ENCODE measurements at places on chromosomes 6 and 20.

DNA sequence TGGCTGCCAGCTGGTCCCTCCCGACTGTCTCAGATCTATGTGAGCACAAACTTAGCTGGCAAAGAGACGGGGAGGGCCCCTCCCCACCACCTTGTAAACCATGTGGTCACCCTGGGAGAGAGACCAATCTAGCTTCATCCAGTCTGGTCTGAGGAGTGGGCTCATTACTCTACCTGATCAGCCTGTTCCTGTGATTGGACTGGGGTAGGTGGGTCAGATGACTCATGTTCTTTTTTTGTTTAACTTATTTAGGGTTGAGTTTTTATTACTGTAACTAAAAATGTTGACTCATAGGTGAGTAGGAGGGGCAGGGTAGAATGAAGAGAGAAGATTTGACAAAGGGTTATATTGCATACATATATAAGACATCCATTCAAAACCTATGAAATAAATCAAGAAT is 4.7 kb downstream of the GSTA4 start:
- DNase-seq = no peak

GRCh38 chr6:37866590-37867507 is 47.3 kb downstream of the ZFAND3 start:
- no peak for DNase-seq

DNA sequence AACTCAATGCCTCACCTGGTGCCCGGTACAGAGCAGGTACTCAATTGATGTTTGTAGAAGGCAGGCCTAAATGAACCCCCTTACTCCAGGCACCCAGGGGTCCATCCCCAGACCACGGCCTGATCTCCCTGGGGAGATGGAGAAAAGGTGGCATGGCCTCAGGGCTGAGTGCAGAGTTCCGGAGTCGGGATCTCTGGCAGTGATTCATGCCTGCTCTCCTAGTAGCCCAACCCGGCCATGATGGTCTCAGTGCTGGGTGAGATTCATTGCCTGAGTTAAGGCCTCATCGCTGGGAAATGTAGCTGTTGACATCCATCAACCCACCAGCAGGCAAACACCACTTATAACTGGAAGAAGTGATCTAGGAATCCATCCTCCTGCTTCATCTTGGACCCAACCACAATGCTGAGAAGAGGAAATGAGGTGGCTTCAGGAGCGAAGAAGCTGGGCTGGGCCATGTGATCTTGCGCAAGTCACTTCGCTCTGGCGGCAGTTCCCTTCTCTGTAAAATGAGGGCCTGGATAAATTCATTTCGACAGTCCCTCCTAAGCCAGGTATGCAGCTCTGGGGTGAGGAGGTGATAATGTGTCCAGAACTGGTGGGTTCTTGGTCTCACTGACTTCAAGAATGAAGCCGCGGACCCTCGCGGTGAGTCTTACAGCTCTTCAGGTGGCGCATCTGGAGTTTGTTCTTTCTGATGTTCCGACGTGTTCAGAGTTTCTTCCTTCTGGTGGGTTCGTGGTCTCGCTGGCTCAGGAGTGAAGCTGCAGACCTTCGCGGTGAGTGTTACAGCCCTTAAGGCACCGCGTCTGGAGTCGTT is 24.7 kb downstream of the ETV7 start:
- DNase-seq = no peak

GRCh38 chr6:18509871-18510643 is 122.9 kb downstream of the RNF144B start:
- no peak for DNase-seq

- no peak for DNase-seq
Observed at GRCh38 chr6:118574051-118574865, 26.2 kb downstream of the PLN start.

GRCh38 chr20:16501301-16501700 is 71.9 kb downstream of the KIF16B start:
- no peak for DNase-seq

GRCh38 chr20:52209154-52209571 is 17.6 kb upstream of the ZFP64 start:
- DNase-seq = no peak

- DNase-seq = no peak
Observed at GRCh38 chr6:10054672-10055071, 360.2 kb downstream of the TFAP2A start.

DNA sequence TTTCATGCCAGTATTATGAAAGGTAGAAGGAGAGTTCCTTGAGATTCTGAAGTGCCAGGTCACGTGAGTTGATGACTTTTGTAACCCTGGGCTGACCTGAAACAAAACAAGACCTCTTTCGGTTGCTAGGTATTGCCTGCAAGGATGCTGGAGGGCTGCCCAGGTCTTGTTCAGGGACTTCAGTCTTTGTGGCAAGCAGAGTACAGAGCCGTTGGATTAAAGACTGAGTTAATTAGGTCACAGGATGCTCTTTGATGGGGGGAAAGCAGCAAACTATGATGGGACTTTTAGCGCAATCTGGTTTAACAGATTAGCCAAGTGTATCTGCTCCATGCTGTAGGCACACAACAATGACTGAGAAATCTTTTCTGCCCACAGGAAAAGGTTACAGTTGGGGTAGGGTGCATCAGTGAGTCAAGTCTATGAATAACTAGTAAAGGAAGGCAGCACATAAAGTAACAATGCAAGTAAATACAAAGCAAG is 12.8 kb upstream of the ELOVL5 start:
- DNase-seq = no peak

DNA sequence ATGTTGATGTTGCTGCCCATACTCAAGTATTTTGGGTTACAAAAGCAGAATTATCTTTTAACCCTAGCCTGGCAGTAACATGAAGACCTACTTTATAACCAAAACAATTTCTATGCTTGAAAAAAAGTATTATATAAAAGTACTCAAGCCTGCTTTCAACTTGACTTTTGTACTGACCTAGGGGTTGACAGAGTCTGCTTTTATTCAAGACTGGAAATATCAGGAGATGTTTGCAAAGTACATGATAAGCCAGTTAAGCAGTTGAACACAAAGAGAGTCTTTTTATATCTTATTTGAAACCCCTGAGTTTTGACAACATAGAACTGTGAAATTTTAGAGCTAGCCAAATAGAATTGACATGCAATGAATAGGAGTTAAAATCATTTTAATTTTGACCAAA is 159.8 kb downstream of the KCNQ5 start:
- no peak for DNase-seq

DNA sequence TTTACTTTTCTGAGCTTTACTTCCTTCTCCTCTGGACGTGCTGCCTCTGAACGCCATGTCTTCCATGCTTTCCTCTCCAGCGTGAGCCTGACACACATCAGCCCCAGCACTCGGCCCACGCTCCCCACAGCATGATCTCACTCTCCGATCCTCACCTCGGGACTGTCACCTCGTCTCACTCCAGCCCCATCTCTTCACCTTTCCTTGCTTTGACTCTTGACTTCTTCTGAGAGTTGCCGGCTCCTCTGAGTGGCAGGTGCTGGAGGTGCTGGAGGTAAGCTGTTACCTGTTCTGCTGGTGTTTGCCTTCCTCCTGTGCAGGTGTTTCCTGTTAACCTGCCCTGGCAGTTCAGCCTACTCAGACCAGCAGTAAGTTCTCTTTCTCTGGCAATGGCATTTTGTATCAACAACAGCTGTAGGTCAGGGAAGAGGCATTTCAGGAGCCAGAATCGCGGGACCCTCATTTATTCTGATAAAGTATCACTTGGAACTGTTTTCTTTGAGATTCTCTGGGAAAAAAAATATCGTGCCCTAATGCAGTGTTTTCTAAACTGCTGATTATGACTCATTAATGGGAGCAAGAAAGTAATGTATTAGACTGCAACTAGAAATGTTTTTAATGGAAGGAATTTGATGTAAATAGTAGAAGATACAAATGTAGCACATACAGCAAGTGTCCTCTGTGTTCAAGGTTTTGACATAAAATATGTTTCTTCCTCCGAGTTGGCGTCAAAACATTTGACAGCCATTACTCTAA is 106.5 kb downstream of the ARID1B start:
- no peak for DNase-seq

DNA sequence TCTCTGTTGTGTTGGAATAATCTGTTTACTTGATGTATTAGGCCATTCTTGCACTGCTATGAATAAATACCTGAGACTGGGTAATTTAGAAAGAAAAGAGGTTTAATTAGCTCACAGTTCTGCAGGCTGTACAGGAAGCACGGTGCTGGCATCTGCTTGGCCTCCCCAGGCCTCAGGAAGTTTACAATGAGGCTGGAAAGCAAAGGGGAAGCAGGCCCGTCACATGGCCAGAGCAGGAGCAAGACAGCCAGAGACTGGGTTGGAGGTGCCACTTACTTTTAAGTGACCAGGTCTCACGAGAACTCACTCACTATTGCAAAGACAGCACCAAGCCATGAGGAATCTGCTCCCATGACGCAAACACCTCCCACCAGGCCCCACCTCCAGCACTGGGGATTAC is 50.6 kb upstream of the FUCA2 start:
- DNase-seq = no peak

DNA sequence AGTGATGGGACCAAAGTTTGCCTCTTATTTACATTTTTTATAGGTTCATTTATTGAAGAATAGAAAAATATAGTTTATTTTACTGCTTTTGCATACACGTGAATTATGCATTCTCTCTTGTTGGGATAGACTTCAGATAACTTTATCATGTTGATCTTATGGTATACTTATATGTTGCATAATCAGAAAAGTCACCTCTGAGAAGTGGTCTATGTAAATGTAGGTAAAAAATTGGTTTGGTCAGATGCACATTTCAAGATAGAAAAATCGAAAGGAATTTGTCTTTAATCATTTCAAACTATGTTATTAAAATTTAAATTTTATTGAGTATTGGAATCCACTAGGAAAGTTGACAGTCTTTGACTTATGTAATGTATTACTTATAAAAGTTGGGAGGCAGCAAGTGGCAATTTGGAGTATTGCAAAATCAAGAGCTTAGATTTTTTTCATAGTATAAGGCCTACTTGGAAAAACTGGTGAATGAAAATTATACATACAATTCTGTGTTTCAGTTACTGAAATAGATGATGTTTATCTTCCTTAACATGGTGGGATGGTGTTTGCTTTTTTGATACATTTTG is 2.4 kb downstream of the PHF3 start:
- no peak for DNase-seq

GRCh38 chr20:41169162-41169690 is 31.9 kb downstream of the PLCG1 start:
- DNase-seq = no peak

DNA sequence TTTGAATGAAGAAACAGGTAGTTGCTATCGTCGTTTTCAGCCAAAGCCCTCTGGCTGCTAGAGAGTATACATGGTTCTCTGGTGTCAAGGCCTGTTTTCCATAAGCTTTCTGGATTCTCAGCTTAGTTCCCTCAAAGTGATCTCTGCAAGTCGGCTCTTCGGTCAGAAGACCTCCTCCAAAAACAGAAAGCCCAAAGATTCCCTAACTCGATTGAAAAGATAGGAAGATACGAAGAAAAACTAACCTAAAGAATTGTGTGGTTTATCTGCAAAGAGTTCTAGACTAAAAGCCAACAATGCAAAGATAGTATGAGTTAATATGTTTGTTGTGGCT is 545 bp upstream of the ASCC3 start:
- DNase-seq = no peak

GRCh38 chr6:161265975-161266374 is 7.9 kb downstream of the AGPAT4 start:
- DNase-seq = no peak

GRCh38 chr6:160102956-160103824 is 18.4 kb upstream of the SLC22A1 start:
- DNase-seq = no peak

GRCh38 chr6:69465866-69466265 is 330.9 kb downstream of the LMBRD1 start:
- no peak for DNase-seq

Data from right forelimb (tissue), 1 donor.